ENCODE measurements at places on chromosomes 16 and 17.

- peak; percentile 61 for DNase-seq
These were observed 77.0 kb downstream of the MRC2 start for GRCh38 chr17:62704381-62704971.

- DNase-seq = no peak
These were observed 6.9 kb downstream of the RGS9 start for GRCh38 chr17:65143889-65144604.

DNA sequence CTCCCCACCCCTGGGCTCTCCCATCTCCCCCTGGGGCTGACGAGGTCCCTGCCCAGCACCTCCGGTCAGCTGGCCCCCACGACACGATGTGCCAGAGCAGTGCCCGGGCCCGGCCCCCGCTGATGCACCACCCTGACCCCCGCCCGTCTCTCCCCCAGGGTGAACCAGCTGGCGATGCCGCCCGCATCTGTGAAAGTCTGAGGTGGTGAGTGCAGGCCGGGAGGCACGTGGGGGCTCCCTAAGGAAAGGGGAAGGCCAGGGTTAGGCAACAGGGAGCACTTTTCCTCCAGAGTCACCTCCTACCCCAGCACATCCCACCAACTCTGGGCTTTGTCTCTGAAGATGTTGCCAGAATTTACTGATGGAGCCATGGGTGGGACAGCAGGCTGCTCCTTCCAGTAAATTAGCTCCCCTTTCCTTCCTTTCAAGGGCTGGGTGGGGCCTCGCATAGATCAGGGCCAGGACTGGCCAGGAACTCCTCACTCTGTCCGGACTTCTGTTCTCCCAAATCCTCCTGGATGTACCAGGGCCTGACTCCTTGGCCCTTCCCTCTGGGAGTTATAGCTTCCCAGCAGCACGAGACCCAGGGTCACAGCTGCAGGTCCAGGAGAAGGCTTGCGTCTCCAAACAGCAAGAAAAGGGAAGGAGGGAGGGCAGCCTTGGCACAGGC lies 18.3 kb downstream of the MYBBP1A start:
- DNase-seq = peak; percentile 25

DNA sequence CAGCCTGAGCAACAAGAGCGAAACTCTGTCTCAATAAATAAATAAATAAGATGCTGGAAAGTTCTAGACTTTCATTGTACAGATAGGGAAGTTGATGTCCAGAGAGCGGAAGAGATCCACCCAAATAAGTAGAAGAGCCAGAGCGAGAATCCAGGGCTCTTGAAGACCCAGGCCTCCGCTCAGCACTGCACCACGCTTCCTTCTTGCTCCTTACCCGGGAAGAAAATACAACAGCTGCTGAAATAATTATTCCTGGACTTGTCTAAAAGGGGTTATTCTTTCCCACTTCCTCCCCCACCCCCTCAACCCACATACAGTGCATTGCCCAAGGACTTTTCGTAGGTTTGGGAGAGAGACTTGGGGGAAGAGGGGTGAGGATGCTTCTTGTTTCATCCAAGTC lies 26.7 kb downstream of the CDK5RAP3 start:
- DNase-seq = no peak

DNA sequence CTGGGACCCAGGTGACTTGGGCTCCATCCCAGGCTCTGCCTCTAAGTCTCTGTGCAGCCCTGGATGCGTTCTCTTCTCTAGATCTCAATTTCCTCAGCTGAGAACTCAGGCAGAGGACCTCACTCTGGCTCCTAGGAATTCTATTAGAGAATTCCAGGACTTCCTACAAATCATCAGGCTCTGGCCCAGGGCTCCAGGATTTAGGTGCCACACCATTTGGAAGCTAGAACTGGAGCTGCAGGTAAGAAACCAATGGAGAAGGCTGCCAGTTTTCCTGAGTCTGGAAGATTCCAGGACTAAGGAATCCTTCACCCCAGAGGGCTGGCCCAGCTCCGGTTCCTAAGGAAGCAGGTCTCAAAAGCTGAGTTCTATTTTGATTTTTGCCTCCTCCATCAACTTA lies 189.8 kb upstream of the CDH5 start:
- no peak for DNase-seq

GRCh38 chr16:3065742-3066439 lies 451 bp downstream of the IL32 start:
- no peak for DNase-seq

GRCh38 chr16:86669937-86670749 lies 91.8 kb downstream of the FOXL1 start:
- DNase-seq = no peak

DNA sequence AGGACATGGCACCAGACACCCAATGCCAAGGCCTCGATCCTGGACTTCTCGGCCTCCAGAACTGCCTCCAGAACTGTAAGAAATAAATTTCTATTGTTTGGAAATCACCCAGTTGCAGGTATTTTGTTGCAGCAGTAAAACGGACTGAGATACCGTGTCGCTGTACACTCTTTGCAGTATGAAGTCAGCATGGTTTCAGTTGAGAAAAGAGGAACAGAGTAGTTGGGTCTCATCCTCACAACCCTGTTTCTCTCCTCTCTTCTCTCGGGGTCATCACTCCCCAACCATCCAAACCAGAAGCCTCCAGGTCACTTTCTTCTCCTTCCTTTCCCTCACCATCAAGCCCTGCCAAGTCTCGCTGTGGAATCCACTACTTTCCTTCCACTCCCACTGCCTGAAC lies 77.8 kb downstream of the ADCY9 start:
- DNase-seq = no peak

GRCh38 chr16:22284637-22285036 lies 12.6 kb upstream of the POLR3E start:
- no peak for DNase-seq

DNA sequence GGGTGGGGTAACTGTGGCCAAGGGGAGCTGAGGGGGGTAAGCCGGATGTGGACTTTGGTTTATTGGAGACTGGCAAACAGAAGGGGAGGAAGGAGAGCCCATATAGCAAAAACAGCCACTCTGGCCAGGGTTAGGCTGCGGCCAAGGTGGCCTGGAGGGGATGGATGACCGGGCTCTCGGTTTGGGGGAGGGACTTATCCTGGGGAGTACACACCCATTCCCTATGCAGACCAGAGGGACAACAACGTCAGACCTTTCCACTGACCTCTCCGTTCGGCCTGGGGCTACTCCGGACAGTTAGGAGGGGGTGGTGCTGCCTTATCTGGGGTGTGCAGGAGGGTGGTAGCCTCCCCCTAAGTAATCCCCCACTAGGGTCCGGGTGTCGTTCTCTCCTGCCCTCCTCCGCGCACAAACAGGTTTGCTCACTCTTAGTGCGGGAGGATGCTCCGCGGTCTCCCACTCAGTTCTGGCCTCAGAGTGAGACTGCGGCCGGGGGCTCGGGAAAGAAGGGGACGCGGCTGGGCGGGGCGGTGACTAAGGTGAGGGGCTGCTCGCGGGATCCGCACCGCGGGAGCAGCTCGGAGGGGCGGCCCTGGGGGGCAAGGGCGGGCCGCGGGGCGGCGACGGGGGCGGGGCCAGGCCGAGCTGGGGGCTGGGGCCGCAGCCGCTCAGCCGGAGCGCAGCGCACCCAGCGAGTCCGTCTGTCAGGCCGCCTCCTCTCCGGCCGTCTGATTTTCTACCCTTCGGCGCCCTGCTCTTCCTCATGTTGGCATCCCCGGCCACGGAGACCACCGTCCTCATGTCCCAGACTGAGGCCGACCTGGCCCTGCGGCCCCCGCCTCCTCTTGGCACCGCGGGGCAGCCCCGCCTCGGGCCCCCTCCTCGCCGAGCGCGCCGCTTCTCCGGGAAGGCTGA lies at the start of gene WNK4:
Gene WNK4 (plus strand): TSS at position 675 of the 915 bp plus-strand sequence. CDS start 89 bp downstream, at position 764.
- DNase-seq = no peak

DNA sequence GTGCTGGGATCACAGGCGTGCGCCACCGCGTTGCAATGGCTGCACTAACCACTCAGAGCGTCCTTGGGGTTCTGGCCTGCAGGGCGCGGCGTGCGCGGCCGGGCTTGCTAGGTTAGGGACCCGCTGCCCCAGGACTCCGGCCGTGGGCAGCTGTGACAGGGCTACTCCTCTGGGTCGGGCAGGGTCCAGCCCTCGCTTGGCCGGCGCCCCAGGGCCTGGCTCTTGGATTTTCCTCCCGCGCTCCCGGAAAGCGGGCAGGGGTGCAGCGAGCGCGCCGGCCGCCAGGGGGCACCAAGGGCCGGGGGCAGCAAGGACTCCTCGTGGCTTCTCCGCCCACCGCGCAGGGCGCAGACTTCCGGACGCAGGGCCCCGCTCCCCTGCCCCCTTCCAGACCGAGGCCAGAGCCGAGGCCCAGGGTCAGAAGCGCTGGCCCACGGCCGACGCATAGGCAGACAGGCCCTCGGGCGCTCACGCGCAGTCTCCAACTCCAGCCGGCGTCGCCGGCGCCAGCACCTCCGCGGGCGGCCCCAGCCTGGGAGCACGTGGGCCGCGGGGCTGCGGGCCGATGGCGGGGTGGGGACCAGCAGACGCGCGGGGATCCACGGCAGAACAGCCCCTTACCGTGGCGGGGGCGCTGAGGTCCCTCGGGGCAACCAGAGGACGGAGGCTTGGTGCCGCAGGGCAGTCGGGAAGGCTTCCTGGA lies 355 bp downstream of the TLE7 start:
- DNase-seq = no peak

DNA sequence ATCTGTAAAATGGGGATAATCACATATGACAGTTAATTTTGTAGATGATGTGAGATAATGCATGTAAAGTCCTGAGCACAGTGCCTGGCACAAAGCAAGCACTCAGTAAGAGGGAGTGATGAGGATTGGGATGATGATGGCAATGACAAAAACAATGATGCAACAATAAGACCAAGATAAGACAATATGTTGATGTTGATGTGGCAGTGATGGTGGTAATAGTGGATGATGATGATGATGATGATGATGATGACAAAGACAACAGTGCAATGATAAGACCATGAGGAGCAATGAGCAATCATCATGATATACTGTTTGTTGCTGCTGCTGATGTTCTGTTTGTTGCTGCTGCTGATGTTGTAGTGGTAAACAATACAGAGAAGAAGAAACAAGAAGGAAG lies 344.1 kb downstream of the NPIPA8 start:
- DNase-seq = no peak

GRCh38 chr16:83206426-83206825 lies 579.7 kb downstream of the CDH13 start:
- no peak for DNase-seq

- peak; percentile 78 for DNase-seq
These were observed 1.7 kb downstream of the KSR1 start for GRCh38 chr17:27457731-27458523.

DNA sequence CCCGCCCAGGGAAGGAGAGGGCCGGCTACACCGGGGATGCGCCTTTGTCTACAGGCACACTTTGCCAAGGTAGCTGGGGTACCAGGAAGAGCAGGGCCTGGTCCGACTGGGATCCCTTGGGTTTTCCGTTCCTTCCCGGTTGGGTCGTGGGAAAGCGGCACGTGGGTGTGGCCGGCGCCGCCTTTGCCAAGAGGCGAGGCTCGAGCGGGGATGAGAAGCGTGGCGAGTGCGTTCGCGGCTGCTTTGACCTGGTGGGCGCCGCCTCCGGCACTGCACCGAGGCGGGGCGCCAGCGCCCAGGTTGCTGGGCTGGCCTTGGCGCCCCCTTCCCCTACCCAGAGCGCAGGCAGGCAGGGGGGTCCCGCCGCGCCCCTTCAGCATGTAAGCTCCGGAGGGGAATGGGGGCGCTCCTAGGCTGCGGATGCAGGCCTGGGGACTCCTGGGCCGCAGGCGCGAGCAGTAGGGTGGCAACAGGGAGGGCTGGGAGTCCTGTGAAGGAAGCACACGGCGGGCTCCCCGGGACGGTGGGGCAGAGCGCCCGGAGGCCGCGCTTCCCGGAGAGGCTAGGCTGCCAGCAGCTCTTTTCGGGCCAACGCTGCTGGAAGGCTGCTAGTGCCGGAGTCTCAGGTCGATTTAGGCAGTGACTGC lies 2.0 kb downstream of the HAS3 start:
- DNase-seq = no peak

GRCh38 chr16:48217708-48218107 lies 26.4 kb upstream of the LONP2 start:
- DNase-seq = no peak

- peak; percentile 11 for DNase-seq
These were observed at the start of gene UNKL for GRCh38 chr16:1414532-1415260. UNKL (minus strand) TSS chr16:1414704; CDS start chr16:1414691, 13 bp downstream.

DNA sequence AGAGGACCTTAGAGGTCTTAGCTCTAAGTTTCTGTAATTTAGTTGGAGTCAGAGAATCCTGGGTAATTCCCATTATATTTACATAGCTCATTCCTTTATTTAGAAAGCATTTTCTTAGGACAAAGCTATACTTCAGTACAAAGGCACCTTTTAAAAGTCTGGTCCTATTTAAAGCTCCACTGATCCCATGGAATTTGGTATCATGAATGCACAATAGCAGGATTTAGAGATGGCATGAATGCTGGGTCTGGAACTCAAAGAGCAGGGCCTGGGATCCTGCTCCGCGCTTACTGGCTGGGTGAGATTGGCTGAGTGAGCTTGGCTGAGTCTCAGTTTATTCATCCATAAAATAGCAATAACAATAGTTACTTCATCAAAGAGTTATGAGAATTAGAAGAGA lies 4.8 kb downstream of the KRT23 start:
- DNase-seq = no peak

DNA sequence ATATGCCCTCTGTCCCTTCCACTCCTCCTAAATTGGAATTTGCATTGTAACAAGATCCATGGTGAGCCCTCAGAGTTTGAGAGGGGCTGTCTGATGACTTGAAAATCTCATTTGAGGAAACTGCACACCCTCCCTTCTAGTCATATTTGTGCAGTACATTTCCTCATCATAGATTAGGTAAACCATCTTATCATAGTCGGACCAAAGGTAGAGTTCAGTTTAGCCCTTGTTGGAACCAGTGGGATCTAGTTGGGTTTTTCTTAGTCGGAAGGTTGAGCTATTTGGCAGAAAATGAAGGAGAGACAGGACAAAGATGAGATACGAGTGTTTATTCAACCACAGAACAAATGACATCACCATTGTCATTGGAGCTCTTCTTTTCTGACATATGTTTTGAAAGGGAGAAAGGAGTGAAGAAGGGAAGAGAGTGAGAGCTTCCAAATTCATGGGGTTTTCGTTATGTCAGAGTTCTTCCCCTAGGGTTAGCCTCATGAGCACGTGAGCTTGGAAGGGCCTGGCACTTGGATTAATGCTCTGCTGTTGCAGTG lies 15.8 kb upstream of the KRT20 start:
- DNase-seq = no peak

- no peak for DNase-seq
These were observed 4.0 kb upstream of the ADGRG3 start for GRCh38 chr16:57663917-57664661.

GRCh38 chr17:36727052-36727451 lies 125.7 kb downstream of the MRM1 start:
- no peak for DNase-seq

DNA sequence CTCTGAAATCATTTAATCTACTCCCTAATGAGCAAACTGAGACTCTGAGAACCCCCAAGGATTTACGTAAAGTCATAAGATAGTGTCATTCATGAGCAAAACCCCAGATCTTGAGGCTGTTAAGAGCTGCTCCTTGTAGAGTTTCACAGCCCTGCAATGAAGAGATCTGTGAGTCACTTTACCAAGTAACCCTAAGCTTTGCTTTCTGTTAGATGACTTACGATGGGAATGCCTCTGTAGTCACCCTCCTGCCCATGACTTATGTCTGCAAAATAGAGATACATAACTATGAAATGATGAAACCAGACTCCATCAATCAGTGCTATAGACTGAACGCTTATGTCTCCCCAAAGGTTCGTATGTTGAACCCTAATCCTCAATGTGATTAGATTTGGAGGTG lies 117.7 kb downstream of the HS3ST3A1 start:
- DNase-seq = no peak
